CD4-positive, alpha-beta memory T cell (primary cell): ENCODE measurements at places on chromosomes 11 and 22.

GRCh38 chr22:46929046-46929709 is 166.7 kb downstream of the TBC1D22A start:
- no peak for DNase-seq

GRCh38 chr11:10625281-10625981 is 57.0 kb upstream of the LYVE1 start:
- no peak for DNase-seq

- no peak for DNase-seq
Observed at GRCh38 chr11:65870706-65871681, 1.6 kb downstream of the EFEMP2 start.

DNA sequence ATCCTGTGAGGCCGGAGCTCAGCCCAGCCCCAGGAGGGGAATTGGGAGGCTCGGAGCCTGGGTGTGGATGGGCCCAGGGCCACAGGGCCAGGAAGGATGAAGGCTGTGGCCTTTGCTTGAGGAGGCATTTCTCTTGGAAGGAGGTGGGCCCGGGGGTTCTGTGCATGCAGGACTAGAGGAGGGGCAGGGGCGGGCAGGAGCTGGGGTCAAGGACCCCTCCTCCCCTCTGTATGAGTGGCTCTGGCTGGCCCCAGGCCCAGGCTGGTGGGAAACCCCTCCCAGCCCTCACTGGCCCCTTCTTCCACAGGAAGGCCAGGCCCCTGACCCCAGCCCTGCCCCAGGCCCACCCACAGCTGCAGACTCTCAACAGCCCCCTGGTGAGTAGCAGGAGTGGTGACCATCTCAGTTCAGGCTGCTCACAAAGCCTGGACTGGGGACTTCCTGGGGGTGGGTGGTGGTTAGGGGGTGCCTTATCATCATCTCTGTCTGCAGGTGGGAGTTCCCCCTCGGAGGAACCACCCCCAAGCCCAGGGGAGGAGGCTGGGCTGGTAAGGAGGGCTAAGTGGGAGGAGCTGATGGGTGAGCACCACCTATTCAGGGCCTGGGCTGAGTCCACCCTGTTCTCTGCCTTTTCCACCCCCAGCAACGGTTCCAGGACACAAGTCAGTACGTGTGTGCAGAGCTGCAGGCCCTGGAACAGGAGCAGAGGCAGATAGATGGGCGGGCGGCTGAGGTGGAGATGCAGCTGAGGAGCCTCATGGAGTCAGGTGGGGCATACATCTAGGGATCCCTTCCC is 6.0 kb downstream of the KCNK7 start:
- peak; percentile 55 for DNase-seq

- peak; percentile 74 for DNase-seq
Observed at GRCh38 chr11:86041975-86042378, 26.9 kb downstream of the PICALM start.

- DNase-seq: no peak
Observed at GRCh38 chr11:109140857-109141515, 281.0 kb upstream of the C11orf87 start.
